ENCODE measurements at places on chromosomes 4 and X.
A peak's percentile ranks its signal among the peaks of the same experiment; 100 is the strongest.

- DNase-seq, result peak; percentile 10
Measured at GRCh38 chr4:147987252-147987651, 255.4 kb downstream of the ARHGAP10 start.

- DNase-seq, result no peak
Measured at GRCh38 chrX:14015941-14016340, 13.8 kb downstream of the GEMIN8 start.

- DNase-seq, result no peak
Measured at GRCh38 chr4:138982754-138983153, 32.8 kb upstream of the NOCT start.

GRCh38 chr4:67568820-67569219 is 10.3 kb downstream of the STAP1 start:
- peak; percentile 16 for DNase-seq

- no peak for DNase-seq
Measured at GRCh38 chrX:132114607-132115006, 13.2 kb downstream of the FRMD7 start.

Data from MV-4-11 (cell line).